ENCODE measurements at places on chromosomes 7 and 10.

DNA sequence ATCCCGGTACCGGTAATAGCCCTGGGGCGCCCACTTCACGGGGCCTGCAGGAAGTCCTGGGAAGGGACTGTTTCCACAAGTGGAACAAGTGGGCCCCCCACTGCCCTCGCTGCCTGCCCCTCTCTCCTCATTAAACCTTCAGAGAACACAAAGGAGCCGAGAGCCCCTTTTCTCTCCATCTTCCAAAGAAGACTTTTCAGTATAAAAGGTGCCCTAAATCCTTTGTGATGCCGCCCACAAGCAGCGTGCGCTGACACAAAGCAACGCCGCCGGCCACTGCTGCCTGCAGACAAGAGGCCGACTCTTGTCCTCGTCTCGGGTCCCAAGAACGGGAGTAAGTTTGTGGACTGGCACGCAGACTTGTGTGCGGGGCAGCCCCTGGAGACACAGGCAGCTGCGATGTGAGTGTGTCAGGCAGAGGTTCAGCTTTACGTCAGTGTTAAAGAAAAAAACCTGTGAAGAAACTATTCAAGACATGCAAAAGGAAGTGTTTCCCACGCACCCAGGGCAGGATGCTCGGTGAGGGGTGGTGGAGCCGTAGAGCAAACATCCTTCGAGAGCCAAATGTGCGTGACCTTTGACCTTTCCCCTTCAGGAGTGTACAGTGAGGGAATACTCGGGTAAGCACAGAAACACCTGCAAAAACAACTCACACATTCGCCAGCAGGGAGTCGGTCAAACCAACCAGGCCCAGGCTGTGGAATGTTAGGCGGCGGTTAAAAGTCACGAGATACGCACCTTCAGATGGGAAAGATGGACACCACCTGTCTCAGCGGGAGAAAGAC, 118.2 kb downstream of the VIPR2 start:
- no peaks in the 10 kb centered on the region for H3K4me1 ChIP-seq
- H3K36me3 ChIP-seq, result no peaks in the 10 kb centered on the region
- H3K27me3 ChIP-seq, result no peaks in the 10 kb centered on the region

- DNase-seq, result no peak
- no peaks in the 10 kb centered on the region for H3K36me3 ChIP-seq
- no peaks in the 10 kb centered on the region for H3K27me3 ChIP-seq
- no peak overlapping the region for H3K4me3 ChIP-seq
- H3K4me1 ChIP-seq, result no peaks in the 10 kb centered on the region
These were observed 7.8 kb upstream of the COMMD3 start for GRCh38 chr10:22308390-22308789.

GRCh38 chr7:129561677-129562359, 49.7 kb upstream of the NRF1 start:
- H3K4me3 ChIP-seq, result no peak overlapping the region
- no peak overlapping the region for H3K27ac ChIP-seq
- H3K36me3 ChIP-seq, result no peaks in the 10 kb centered on the region
- no peaks in the 10 kb centered on the region for H3K4me1 ChIP-seq
- no peaks in the 10 kb centered on the region for H3K27me3 ChIP-seq

GRCh38 chr7:30335763-30336487, 51.5 kb downstream of the ZNRF2 start:
- H3K4me1 ChIP-seq, result no peaks in the 10 kb centered on the region
- no peak overlapping the region for H3K27ac ChIP-seq
- no peak overlapping the region for H3K4me3 ChIP-seq
- no peaks in the 10 kb centered on the region for H3K27me3 ChIP-seq
- no peaks in the 10 kb centered on the region for H3K36me3 ChIP-seq

- H3K27me3 ChIP-seq, result no peaks in the 10 kb centered on the region
- no peak for DNase-seq
- H3K36me3 ChIP-seq, result no peaks in the 10 kb centered on the region
- H3K27ac ChIP-seq, result no peak overlapping the region
- H3K4me3 ChIP-seq, result no peak overlapping the region
These were observed 73.1 kb downstream of the CLEC2L start for GRCh38 chr7:139596626-139597025.

DNA sequence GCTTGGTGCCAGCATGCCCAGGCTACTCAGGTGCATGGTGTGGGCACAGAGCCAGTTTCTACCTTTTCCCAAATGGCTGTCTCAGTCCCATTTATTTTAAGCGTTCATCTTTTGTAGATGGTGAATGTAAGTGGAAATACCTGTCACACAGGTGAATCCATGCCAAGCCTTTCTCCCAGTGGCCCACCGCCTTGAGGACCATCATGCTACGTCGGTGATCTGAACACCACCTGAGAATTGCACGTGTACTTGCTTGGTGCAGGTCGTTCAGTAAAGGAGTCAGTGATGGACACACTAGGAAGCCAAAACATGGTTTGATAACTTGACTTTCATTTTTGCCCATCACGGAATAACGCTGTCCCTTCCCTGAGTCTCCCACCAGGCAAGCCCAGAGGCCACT, 666.7 kb upstream of the FOXK1 start:
- no peaks in the 10 kb centered on the region for H3K4me1 ChIP-seq
- H3K36me3 ChIP-seq, result no peaks in the 10 kb centered on the region
- H3K27ac ChIP-seq, result no peak overlapping the region
- no peaks in the 10 kb centered on the region for H3K27me3 ChIP-seq
- no peak overlapping the region for H3K4me3 ChIP-seq

DNA sequence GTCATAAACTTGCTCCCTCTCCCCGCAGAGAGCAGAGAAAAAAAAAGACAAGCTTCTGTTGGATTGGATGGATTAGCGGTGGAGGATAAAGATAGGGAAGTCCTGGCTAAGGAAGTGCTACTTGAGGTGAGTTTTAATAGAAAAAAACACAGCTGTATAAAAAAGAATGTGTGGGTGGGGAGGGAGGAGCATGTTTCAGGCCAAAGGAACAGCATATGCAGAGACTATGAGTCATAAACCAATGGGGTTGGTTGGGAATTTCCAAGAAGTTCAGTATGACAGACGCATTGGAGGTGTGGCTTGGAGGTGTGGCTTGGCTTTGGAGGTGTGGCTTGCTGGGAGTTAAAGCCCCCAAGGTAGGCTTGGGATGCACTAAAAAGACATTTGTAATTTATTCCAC, 103.0 kb upstream of the LSM8 start:
- H3K36me3 ChIP-seq, result no peaks in the 10 kb centered on the region
- H3K4me3 ChIP-seq, result no peak overlapping the region
- DNase-seq, result no peak
- H3K27me3 ChIP-seq, result no peaks in the 10 kb centered on the region

GRCh38 chr10:124798364-124798763, 3.3 kb upstream of the ABRAXAS2 start:
- no peak overlapping the region for H3K27ac ChIP-seq
- no peak overlapping the region for H3K4me3 ChIP-seq
- no peak for DNase-seq
- no peaks in the 10 kb centered on the region for H3K4me1 ChIP-seq
- no peaks in the 10 kb centered on the region for H3K27me3 ChIP-seq

GRCh38 chr7:53917637-53918036, 624.5 kb upstream of the VSTM2A start:
- no peak for DNase-seq
- H3K27me3 ChIP-seq, result no peaks in the 10 kb centered on the region
- no peak overlapping the region for H3K4me3 ChIP-seq
- no peaks in the 10 kb centered on the region for H3K36me3 ChIP-seq
- H3K4me1 ChIP-seq, result no peaks in the 10 kb centered on the region

GRCh38 chr10:131425752-131426533, 114.4 kb upstream of the TCERG1L start:
- no peak overlapping the region for H3K4me3 ChIP-seq
- DNase-seq, result no peak
- no peak overlapping the region for H3K27ac ChIP-seq
- no peaks in the 10 kb centered on the region for H3K36me3 ChIP-seq
- no peaks in the 10 kb centered on the region for H3K4me1 ChIP-seq

DNA sequence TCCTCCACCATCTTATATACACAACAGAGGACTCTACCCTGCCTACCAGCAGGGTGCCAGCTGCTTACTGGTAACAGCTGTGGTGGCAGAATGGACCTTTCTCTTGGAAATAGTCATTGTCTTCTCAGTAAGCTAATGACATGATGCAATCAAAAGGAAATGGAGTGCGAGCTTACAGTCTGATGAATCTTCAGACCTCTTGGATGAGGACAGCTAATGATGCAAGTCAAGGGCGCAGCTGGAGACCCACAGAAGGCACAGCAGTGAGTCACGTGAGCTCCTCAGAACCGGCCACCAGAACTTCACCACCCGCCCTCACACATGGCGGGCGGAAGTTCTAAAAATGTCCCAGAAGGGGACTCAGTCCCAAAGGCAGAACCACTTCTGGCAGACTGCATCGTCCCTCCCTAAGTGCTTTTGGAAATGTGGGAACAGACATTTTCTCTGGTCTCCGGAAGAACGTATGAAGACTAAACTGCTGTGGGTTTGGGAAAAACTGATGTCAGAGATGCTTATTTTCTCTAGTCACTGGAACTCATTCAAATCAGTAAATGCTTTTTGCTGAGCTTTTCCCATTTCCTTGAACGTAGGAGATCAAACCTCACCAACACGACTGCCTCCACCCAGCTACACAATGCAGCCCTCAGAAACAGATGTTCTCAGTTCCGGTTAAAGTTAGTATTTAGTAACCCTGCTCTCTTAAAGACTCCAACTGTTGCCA, 96.4 kb downstream of the FAS start:
- no peaks in the 10 kb centered on the region for H3K36me3 ChIP-seq
- peak overlapping the region; percentile 30 for H3K4me3 ChIP-seq
- no peak for DNase-seq
- H3K27me3 ChIP-seq, result no peaks in the 10 kb centered on the region

DNA sequence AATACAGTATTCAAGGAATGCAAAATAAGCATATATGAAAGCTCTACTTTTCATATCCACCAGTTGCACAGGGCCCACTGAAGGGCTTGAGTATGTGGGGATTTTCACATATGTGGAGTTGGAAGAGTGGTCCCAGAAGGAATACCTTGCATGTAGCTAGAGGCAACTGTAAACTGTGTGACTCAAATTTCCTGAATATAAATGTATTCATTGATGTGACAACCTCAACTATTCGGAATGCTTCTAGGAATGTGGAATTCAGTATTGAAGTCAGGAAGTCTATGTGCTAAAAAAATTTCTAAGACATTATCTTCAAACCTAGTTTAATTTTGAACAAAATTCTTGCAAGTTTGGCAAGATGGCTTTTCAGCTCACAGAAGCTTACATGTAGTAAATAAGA, 695.5 kb upstream of the SEMA3D start:
- no peak overlapping the region for H3K4me3 ChIP-seq
- DNase-seq, result no peak
- no peak overlapping the region for H3K27ac ChIP-seq
- no peaks in the 10 kb centered on the region for H3K27me3 ChIP-seq
- no peaks in the 10 kb centered on the region for H3K4me1 ChIP-seq
- H3K36me3 ChIP-seq, result no peaks in the 10 kb centered on the region

- no peaks in the 10 kb centered on the region for H3K27me3 ChIP-seq
- no peaks in the 10 kb centered on the region for H3K36me3 ChIP-seq
- H3K4me1 ChIP-seq, result peaks cover 11% of the 10 kb centered on the region
- no peak for DNase-seq
These were observed 145.4 kb upstream of the ASAH2 start for GRCh38 chr10:50396491-50397311.

DNA sequence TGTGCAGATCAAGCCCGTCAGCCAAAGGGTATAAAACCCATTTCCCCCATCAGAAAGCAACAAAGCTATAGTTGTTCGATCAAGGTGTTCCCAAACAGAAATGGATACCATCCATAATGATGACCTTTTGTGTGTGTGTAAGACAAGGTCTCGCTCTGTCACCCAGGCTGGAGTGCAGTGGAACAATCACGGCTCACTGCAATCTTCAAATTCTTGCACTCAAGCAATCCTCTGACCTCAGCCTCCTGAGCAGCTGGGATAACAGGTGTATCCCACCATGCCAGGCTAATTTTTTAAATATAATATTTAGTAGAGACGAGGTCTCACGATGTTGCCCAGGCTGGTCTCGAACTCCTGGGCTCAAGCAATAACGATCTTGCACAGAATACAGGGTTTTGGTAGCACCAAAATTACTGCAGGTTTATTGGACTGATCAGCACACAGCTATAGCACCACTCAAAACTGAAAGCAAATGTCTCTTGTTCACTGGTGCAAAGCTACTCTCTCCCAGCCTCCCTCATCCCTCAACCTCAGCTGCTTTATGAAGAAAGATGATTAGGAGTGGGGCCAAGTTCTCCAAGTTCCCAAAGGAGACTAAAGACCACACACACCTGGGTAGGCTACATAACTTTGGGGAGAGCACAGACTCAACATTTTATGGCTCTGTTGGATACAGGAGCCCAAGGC, 80.5 kb downstream of the ABI1 start:
- H3K27me3 ChIP-seq, result no peaks in the 10 kb centered on the region
- peak overlapping the region; percentile 56 for H3K27ac ChIP-seq
- H3K36me3 ChIP-seq, result no peaks in the 10 kb centered on the region
- no peaks in the 10 kb centered on the region for H3K4me1 ChIP-seq

GRCh38 chr7:44184206-44184872, 4.9 kb downstream of the GCK start:
- no peak overlapping the region for H3K27ac ChIP-seq
- no peaks in the 10 kb centered on the region for H3K27me3 ChIP-seq
- H3K36me3 ChIP-seq, result no peaks in the 10 kb centered on the region
- DNase-seq, result no peak

GRCh38 chr10:128103229-128103714, 23.0 kb downstream of the MKI67 start:
- DNase-seq, result no peak
- no peaks in the 10 kb centered on the region for H3K27me3 ChIP-seq
- no peak overlapping the region for H3K27ac ChIP-seq
- no peaks in the 10 kb centered on the region for H3K36me3 ChIP-seq
